AG08395 (cell line): ENCODE measurements at places on chromosomes 6 and 20.

GRCh38 chr20:24309596-24309995 lies 159.8 kb upstream of the SYNDIG1 start:
- DNase-seq = no peak

DNA sequence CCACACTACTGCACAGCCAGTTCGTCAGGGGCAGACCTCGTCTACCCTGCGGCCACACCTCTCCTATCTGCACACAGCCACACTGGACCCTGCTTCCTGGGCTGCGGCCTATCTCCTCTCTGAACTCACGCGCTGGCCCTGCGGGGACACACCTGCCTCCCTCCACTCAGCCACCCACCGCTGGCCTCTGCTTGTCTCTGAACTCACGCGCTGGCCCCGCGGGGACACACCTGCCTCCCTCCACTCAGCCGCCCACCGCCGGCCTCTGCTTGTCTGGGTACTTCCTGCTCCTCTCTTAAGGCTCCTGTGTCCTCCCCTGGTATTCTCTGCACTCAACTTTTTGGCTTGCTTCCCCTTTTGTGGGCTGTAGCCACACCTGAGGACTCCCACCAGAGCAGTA lies 52.3 kb downstream of the HUS1B start:
- DNase-seq = no peak

DNA sequence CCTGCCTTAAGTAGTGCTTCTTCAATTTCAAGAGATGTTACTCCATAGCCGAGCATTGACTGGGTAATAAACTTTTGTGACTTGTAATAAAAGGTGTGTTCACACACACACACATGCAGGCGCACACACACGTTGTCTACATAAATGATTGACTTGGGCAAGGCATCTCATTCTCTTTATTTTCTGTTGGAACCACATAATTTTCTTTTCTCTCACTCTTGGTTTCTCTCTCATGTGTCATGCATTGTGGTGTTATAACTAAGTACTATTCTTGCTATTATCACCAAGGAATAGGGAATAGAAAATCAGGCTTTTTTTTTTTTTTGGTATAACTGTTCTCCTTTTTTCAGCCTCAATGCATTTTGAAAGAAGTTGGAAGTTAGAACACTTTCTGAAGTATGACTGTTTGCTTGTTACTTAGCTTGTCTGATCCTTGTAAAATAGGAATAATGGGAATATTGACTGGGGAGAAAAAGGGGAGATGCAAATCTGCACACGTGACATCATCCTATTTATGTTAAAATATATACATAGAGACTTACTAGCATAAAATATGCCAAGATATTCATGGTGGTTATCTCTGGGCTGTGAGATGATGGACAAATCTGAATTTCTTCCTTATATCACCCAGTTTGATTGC lies 26.1 kb upstream of the CD83 start:
- DNase-seq = no peak

GRCh38 chr20:48970681-48971365 lies 49.3 kb downstream of the ARFGEF2 start:
- DNase-seq = no peak

DNA sequence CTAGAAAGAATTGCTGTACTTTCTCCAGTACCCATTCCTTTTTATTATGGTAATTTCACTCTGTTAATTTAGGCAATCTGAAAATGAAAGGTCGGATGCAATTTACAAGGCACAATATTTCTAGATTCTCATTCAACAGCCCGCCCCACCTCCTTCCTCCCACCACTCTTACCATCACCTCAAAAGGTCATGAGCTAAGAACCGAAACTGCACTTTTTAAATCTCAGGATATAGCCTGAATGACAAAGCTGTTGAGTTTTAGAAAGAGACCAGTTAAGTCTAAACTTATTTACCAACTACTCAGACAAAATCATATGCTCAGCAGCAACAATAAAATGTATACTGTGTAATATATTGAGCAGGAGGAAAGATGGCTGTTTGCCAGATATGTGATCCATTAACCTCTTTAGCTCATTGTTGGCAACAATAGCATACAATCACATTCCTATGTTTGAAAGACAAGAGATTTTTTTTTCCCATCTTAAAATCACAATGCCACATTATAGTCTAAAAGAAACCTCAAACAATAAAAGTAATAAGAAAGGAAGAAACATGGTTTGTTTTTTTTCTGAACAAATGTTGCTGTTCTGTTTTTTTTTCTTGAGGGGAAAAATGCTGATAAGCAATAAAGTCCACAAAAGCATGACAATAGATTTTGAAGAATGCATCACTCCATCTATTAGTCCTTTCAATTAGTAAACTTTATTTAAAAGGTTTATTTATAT lies 1.6 kb upstream of the HS3ST5 start:
- DNase-seq = no peak

DNA sequence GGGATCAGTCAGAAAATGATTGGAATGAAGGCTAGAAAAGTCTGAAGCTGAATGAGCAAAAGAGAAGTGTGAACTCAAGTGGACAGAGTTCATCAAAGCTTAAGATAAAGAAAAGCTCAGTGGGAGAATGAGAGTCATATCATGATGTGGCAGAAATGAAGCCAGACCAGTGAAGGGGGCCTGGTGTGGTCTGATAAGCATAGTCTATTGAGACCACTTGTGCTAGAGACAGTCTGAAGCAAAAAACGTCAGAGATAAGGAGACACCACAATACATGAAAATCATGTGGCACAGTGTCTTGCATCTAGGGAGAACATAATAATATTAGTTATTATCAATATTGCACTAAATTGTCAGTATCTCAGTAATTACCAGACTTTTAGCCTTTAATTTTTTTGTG lies 601.5 kb downstream of the UTRN start:
- no peak for DNase-seq

- DNase-seq = no peak
These were observed 196.4 kb upstream of the ZNF184 start for GRCh38 chr6:27669295-27669623.

- DNase-seq = peak; percentile 6
These were observed 15.8 kb upstream of the LIN28B start for GRCh38 chr6:104940893-104941728.

DNA sequence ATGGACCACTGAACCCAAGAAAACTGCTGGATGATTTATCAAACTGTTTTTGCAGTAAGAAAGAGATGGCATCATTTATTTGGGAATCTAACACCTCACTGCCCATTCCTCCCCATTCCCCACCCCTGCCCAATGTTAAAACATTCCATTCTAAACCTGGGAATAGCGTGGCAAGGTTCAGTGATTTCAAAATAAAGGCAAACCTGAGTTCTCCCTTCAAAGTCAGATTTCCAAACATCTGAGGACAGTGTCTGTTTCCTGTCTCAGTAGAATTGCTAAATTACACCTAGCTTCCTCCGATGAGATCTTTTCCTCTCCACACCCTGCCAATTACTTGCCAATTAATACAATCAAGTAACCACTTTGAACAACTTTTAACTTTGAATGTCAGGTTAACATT lies 127.4 kb upstream of the ARMC2 start:
- no peak for DNase-seq
